ENCODE measurements at places on chromosomes 2 and 18.
A peak's percentile ranks its signal among the peaks of the same experiment; 100 is the strongest.

DNA sequence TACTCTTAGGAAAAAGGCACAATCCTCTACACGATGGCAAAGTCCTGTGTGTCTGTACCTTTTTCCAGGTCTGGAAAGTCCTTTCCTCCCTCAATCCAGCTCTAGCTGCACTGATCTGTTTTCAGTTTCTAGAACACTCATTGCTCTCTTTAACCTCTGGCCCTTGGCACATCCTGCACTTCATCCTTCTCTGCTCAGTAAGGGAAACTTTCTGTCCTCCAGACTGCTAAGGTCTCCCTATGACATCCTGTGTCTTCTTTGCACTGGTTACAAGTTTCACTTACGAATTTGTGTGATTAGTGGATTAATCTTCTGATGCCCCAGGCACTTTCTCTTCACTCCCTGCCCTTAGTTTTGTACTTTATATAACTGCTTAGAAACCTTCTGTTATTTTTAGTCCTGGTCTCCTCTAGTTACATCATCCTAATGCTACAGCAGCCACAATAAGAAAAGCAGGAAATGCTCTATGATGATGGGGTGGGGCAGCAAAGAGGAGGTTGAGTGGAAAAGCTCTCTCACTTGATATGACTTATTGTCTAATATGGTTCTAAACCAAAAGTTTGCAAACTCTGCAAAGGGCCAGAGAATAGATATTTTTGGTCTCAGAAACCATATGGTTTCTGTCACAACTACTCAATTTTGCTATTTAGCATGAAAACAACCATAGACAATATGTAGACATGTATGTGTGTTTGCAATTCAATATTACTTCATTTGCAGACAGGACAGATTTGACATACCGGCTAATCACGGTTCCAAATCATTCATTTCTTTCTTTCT is 568.2 kb downstream of the THSD7B start:
- no peaks in the 10 kb centered on the region for H3K36me3 ChIP-seq
- no peak for DNase-seq
- no peak overlapping the region for H3K27ac ChIP-seq
- H3K27me3 ChIP-seq, result no peaks in the 10 kb centered on the region

GRCh38 chr18:2979871-2980790 is 32.8 kb downstream of the LPIN2 start:
- H3K36me3 ChIP-seq, result no peaks in the 10 kb centered on the region
- H3K4me1 ChIP-seq, result peaks cover 86% of the 10 kb centered on the region
- H3K4me3 ChIP-seq, result no peak overlapping the region
- DNase-seq, result peak; percentile 51

DNA sequence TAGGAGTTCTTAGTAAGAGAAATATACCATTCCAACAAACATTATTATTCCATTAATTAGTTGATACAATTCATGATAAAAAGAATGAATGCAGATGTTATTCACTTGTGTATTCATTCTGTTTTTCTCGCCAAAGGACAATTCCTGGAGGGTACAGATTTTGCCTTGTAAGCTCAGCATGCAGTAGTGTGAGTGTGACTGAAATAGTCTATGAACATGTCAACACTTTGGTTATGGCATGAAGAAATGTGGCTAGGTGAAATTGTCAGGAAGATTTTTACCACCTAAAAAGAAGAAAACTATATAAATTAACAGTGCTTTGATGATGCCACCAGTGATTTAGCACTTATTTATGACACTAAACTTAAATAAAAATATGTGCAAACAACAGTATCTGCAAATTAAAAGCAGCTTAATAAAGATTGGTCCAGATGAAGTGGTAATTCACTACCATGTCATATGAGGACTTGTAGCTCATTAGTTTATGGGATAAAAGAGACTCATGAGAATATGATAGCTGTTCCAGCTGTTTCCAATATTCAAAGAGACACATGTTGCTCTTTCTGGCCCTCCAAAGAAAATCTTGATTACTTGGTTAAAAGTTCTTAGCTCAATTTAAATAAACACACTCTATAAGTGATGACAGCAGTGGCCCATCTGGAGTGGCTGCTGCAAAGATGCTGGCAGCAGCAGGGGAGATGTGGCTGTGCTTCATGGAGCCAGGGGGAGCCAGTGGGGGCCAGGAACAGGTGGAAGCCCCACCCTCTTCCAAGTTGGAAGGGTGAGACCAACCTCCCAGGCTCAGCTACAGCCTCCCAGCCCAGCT is 165.0 kb downstream of the CDH19 start:
- H3K27me3 ChIP-seq, result no peaks in the 10 kb centered on the region
- H3K27ac ChIP-seq, result no peak overlapping the region
- DNase-seq, result peak; percentile 13

DNA sequence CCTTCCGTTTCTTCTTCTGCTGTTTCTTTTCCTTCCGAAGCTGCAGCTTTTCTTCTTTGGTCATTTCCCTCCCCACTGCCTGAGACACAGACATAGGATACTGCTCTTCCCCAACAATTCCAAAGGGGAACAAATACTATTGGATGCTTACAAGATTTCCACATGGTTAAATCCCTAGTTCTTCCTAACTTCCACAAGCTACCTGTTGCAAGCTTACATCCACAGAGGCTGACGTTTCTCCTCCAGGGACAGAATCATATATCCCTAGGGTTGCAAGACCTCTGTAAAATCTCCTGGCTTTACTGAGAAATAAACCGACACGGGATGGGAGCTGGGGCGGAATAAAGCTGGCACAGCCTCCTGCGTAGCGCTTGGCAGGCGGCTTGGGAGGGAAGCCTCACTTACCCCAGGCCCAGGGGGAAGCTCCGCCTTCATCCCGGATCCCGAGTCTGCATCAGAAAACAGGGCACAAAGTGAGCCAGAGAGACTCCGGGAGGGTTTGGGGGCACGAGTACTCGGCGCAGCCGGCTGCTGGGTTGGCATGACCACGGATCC is 590 bp downstream of the EIF2B4 start:
- peak overlapping the region; percentile 71 for H3K4me3 ChIP-seq
- peak overlapping the region; percentile 92 for H3K27ac ChIP-seq
- H3K4me1 ChIP-seq, result peaks cover 35% of the 10 kb centered on the region
- peak; percentile 66 for DNase-seq
- no peaks in the 10 kb centered on the region for H3K27me3 ChIP-seq

GRCh38 chr2:43346602-43347567 is 120.5 kb upstream of the ZFP36L2 start:
- no peaks in the 10 kb centered on the region for H3K36me3 ChIP-seq
- H3K4me1 ChIP-seq, result peaks cover 47% of the 10 kb centered on the region
- H3K27ac ChIP-seq, result peak overlapping the region; percentile 49
- H3K27me3 ChIP-seq, result no peaks in the 10 kb centered on the region
- H3K4me3 ChIP-seq, result no peak overlapping the region
